ENCODE measurements at places on chromosomes 6 and 20. TPM values are rescaled to one million over a fixed set of nuclear protein-coding genes. Genes with fewer than 3 reads are reported as not detected.
A peak's percentile ranks its signal among the peaks of the same experiment; 100 is the strongest.

The GPSM3 gene
- 7.1 TPM for total RNA-seq

The SOBP gene
- total RNA-seq: 0.17 TPM

The CAPN11 gene
- not detected for total RNA-seq

The CDH4 gene
- total RNA-seq: not detected

The AGPAT1 gene
- total RNA-seq: 54.7 TPM

The NTSR1 gene
- 10.6 TPM for total RNA-seq

DNA sequence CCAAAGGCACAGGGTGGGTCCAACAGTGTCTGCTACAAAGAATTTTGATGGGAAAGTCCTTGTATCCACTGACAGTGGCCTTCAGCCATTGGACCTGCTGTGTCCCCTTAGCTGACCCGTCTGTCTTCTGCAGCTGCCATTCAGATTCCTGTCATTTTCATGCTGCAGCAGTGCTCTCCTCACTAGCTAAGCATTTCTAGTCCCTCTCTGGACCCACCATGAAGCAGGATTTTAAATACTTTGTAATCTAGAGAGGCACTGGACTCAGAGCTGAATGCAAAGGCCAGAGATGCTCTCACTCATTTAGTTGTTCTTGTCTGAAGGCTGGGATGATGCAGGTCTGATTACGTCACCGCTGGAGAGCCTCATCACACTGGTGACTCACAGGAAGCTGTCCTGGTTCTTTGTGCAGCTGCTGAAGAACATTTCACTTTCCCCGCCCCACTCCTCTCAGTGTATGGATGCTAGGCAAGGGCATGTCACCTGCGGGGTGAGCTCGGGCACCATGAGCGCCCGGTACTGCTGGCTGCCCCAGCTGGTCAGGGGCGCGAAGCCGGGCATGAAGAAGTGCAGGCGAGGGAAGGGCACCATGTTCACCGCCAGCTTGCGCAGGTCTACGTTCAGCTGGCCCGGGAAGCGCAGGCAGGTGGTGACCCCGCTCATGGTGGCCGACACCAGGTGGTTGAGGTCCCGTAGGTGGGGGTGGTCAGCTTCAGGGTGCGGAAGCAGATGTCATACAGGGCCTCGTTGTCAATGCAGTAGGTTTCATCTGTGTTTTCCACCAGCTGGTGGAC is 19.4 kb upstream of the TUBB2A start:
- peak; percentile 62 for DNase-seq

DNA sequence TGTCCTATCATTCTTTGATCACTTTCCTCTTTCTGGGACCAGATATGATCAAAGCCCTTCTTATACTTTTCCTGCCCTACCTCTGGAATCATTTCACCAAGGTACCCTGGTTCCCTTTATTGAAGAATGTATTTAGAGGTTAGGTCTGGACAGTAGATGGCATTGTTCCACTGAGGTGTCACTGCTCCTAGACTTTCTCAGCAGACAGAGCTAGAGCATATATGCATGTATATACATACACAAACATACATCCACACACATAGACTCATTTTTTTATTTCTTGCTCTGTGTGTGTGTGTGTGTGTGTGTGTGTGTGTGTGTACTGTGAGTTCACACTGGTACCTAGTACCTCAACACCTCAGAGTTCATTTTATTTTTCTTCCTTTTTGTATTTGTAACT is 40.9 kb downstream of the PTPRA start:
- peak; percentile 50 for DNase-seq

- DNase-seq: no peak
These were observed 87.6 kb downstream of the ERMARD start for GRCh38 chr6:169839029-169839481.

- DNase-seq: no peak
These were observed 57.1 kb downstream of the CDS2 start for GRCh38 chr20:5183731-5184474.

DNA sequence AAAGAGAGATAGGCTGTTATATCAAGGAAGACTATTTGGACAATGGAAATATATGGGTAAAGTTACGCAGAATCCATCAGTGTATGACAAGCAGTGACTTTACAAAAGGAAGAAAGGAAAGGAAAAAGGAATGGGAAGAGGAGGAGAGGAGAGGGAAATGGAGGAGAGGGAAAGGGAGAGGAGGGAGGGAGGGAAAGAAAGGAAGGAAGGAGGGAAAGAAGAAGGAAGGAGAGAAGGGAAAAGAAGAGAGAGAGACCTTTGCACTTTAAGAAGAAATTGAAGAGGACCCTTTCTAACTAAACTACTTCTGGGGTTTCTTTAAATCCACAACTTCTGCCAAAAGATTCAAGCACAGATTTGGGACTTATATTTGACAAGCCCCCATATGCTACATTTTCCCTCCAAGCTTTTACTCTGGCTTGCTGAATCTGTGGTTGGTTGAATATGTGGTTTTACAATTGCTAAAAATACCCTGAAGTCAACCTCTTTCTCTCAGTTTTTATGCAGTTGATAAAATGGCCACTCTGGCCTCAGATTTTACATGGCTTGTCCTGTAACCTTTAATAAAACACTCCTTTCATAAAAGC is 120.8 kb upstream of the RAB32 start:
- DNase-seq: no peak

DNA sequence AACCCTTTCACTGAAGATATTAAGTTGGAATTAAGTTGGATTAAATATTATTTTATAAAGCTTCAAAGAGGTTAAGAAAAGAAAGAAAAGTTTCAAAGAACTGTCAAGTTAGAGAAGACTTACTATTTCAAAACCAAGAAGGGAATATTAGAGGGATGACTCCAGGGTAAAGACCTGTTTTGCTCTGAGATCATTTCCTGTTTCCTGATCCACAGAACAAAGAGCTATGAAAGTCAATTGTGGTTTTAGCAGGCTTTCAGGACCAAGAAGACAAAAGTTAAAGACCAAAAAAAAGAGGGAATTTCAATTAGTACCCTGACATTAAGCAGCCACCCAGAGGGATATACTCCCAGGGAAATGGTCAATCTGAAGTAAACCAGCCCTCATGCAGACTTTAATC is 19.4 kb downstream of the ESF1 start:
- DNase-seq: no peak

- no peak for DNase-seq
These were observed 89.5 kb downstream of the DLL1 start for GRCh38 chr6:170201361-170201760.

GRCh38 chr6:156379392-156380289 is 397.5 kb upstream of the ARID1B start:
- no peak for DNase-seq

DNA sequence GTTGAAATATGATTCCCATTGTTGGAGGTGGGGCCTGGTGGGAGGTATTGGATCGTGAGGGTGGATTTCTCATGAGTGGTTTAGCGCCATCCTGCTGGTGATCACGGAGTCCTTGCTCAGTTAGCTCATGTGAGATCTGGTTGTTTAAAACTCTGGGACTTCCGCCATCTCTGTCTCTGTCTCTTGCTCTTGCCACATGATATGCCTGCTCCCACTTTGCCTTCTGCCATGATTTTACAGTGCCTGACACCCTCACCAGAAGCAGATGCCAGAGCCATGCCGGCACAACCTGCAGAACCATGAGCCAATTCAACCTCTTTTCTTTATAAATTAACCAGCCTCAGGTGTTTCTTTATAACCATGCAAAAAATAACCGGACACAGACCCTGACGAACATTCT is 44.7 kb upstream of the ZFP64 start:
- no peak for DNase-seq

DNA sequence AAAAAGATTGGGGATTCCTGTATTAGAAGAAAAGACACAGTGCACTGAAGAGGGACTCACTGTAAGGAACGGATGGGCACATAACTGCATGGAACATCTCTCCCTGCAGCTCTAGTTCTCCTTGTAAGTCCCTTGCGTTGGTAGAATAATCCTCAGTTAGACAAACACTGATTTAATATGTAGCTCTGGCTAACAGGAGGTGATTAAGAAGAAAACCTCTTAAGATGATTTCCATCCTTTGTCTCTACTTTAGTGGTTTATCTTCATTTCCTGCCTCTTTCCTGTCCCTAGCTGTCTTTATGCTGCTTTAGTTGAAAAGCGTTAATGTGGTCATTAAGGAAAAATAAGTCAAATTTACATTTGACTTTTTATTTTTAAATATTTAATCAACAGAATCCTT is 86.6 kb downstream of the SLC16A10 start:
- DNase-seq: no peak

- DNase-seq: peak; percentile 84
These were observed 33.7 kb upstream of the GPR6 start for GRCh38 chr6:109944448-109944847.

GRCh38 chr20:38220587-38221118 is 39.9 kb downstream of the KIAA1755 start:
- no peak for DNase-seq

- peak; percentile 87 for DNase-seq
These were observed 251.9 kb downstream of the EPM2A start for GRCh38 chr6:145483191-145483996.

DNA sequence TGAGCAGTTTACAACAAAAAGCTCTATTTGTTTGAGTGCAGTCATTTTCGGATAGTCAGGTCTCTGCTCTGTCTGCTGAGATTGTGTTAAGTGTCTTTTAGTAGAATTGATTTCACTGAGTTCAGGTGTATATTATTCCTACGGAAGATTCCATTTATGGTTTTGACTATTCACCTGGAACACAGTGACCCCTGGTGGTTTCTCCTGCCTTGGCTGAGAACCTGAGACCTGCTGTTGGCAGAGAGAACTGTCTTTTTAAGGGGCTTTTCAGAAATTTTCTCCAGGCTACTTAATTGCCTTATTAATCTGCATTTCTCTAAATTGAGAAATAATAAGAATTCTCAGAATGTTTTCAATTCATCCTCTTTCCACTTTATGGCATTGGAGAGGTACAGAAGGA is 508.0 kb downstream of the TBC1D32 start:
- peak; percentile 65 for DNase-seq

DNA sequence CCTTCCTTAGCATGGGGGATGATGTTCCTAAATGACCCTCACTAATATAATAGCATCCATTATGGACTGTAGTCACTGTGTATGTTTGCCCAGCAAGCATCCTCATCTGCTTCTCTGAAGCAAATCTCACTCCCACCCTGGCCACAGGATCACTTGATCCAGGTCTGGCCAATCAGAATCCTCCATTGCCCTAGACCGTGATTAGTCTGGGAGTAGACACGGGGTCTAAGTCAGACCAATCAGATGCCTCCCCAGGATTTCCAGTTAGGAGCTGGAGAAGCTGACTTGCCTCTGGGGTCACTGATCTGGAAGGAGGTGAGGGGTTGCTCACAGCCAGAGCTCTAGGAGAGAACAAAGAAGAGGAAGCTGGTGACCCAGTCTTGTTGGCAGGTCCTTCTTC is 153.9 kb downstream of the DHX35 start:
- DNase-seq: no peak

GRCh38 chr6:21228876-21229460 is 364.6 kb upstream of the SOX4 start:
- no peak for DNase-seq

DNA sequence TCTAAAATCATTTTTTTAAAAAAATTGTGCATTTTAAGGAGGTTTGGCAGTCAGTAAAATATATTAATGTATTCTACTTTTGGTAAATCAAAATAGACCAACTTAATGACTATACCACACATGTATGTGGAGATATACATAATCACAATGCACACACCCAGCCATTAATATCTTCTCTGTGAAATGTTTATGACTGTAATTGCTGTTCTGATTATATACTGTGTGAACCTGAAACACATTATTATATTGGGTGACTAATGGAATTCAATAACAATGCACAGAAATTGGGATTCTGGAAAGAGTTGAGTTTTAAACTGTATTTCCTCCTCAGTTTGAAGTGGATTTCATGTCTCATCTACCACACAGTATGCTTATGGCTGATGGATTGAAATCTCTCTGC is 233.6 kb downstream of the PLCB1 start:
- no peak for DNase-seq

- no peak for DNase-seq
These were observed 15.0 kb upstream of the DAAM2 start for GRCh38 chr6:39777218-39777617.

DNA sequence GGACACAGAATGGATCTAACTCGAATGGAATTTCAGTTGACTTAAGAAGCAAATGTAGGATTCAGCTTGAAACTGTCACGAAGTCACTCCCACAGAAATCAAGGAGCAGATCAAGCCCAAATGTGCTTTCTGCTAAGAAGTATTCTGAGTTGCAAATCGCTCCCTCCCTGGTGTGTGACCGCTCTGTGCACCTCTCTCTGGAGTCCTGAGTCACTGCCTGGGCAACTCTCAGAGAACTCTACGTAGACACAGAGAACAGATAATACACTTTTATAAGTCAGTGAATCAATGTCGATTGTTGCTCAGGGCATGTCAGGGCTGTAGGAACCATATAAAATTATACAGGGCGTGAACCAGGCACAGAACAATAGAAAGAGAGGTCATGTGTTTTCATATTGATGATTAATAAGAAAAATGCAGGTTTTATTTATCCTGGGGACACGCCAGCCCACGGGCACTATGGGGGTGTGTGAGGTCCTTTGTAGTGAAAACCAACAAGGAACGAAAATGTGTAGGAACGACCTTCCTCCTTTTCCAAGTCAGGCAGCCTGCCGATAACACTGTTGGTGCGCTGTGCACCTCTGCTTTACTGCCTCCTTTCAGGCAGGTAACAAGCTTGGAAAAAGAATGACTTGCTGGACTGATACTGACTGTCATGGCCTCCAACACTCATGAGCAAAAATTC is 248.1 kb upstream of the FOXQ1 start:
- peak; percentile 19 for DNase-seq

GRCh38 chr6:19394051-19394450 is 443.1 kb upstream of the ID4 start:
- no peak for DNase-seq

- no peak for DNase-seq
These were observed 61.4 kb downstream of the GPR63 start for GRCh38 chr6:96775727-96776400.

DNA sequence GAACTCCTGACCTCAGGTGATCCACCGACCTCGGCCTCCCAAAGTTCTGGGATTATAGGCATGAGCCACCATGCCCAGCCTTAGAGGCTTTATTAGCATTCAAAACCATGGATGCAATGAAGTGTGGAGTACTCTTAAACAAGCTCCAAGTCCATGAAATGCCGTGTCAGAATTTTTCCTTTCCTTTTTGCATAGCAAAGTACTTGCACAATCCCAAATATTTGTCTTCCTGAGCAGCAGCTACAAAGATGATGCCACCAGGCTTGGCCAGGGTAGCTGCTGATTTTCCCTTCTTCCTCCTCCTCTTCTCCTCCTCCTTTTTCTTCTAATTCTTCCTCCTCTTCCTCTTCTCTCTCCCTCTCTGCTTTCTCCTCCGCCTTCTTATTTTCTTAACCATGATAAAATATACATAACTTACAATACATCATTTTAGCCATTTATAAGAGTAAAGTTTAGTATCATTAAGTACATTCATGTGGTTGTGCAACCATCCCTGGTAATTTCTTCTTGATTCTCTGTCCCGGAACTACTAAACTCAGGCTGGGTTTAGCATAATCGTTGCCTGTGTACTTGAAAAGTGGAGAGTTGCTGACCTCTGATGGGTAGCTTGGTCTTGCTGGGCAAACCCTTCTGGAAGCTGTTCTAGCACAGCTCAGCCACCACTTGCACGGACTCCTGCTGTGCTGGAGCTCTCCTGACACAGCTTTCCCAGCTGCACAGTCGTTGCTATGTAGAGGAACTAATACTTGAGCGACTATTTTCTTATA is 20.3 kb downstream of the MUCL3 start:
- DNase-seq: no peak
